ENCODE measurements at places on chromosomes 2 and 18. TPM values are rescaled to one million over a fixed set of nuclear protein-coding genes. Genes with fewer than 3 reads are reported as not detected.

GRCh38 chr2:20018601-20019152 is 6.2 kb upstream of the MATN3 start:
- H3K4me3 ChIP-seq: no peak overlapping the region
- no peak overlapping the region for H3K27ac ChIP-seq
- no peak for DNase-seq

GRCh38 chr2:29074411-29074810 is at the start of gene PCARE:
PCARE (minus strand) TSS chr2:29074523; CDS start chr2:29074261, 262 bp downstream.
- DNase-seq: no peak
- H3K4me3 ChIP-seq: no peak within 1 kb of the TSS
- H3K27ac ChIP-seq: no peak within 1 kb of the TSS
- H3K36me3 ChIP-seq: no peaks in the 10 kb centered on the region

DNA sequence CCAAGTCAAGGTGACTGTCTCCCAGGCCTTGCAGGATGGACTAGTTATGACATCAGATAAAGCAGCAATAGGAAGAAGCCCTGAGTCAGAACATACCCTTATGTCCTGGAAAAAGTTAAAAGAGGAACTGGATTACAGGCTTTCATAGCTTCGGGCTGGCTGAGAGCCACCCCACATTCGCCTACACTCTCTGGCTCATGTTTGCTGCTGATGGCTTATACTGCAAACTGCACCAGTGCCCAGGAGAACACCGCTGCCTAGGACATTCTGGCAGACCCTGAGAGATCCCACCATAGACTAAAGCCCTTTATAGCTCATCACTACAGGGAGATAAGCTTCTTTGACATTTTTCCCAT is 20.3 kb downstream of the SLC8A1 start:
- no peaks in the 10 kb centered on the region for H3K27me3 ChIP-seq
- H3K27ac ChIP-seq: no peak overlapping the region
- no peak for DNase-seq
- no peaks in the 10 kb centered on the region for H3K4me1 ChIP-seq
- no peak overlapping the region for H3K4me3 ChIP-seq
- H3K36me3 ChIP-seq: no peaks in the 10 kb centered on the region

GRCh38 chr2:146295080-146295670 is 1549.7 kb upstream of the ACVR2A start:
- no peak overlapping the region for H3K27ac ChIP-seq
- no peak for DNase-seq
- H3K4me3 ChIP-seq: no peak overlapping the region
- no peaks in the 10 kb centered on the region for H3K4me1 ChIP-seq
- H3K27me3 ChIP-seq: no peaks in the 10 kb centered on the region

- no peak overlapping the region for H3K4me3 ChIP-seq
- no peaks in the 10 kb centered on the region for H3K36me3 ChIP-seq
- no peaks in the 10 kb centered on the region for H3K27me3 ChIP-seq
- H3K27ac ChIP-seq: no peak overlapping the region
- no peaks in the 10 kb centered on the region for H3K4me1 ChIP-seq
- DNase-seq: no peak
Observed at GRCh38 chr2:18900691-18901141, 311.3 kb upstream of the NT5C1B start.

DNA sequence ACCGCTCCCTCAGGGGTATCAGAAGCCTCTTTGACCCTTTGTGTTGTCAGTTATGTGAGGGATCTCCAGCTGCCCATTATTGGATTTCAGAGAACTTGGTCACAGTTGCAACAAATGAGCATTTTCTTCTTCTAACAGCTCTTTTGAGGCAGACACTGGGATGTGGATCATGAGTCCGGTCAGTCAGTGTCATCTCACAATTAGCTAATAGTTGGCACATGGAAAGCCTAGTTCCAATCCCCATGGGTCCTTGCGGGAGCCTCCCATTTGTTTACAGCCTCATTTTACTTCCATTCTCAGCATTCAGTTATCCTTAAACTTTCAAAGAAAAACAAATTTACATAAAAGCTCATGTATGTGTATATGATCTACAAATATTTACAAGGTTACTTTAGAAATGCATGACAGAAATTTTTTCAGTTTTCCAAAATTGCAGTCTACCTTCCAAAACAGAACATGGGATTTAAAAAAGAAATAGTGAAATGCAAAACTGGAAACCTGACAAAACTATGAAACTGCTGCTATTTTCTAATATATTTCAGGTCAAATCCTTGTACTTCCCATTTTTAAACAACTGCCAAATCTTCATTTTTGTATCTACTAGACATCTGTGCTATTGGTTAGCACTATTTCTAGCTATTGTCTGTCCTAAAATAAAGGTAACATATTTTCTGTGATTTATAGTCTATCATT is 547.1 kb upstream of the ZEB2 start:
- H3K4me1 ChIP-seq: no peaks in the 10 kb centered on the region
- DNase-seq: no peak
- H3K27ac ChIP-seq: no peak overlapping the region
- H3K27me3 ChIP-seq: peaks cover 8% of the 10 kb centered on the region
- H3K4me3 ChIP-seq: no peak overlapping the region

- no peaks in the 10 kb centered on the region for H3K4me1 ChIP-seq
- no peaks in the 10 kb centered on the region for H3K36me3 ChIP-seq
- DNase-seq: peak; percentile 39
- no peak overlapping the region for H3K27ac ChIP-seq
Observed at GRCh38 chr2:71705171-71705960, 252.0 kb downstream of the DYSF start.

- H3K4me3 ChIP-seq: no peak overlapping the region
- no peaks in the 10 kb centered on the region for H3K4me1 ChIP-seq
Observed at GRCh38 chr18:66916834-66917233, 312.9 kb upstream of the CDH19 start.

- no peak overlapping the region for H3K27ac ChIP-seq
- H3K36me3 ChIP-seq: no peaks in the 10 kb centered on the region
- H3K27me3 ChIP-seq: no peaks in the 10 kb centered on the region
- H3K4me3 ChIP-seq: no peak overlapping the region
Observed at GRCh38 chr2:187939180-187939579, 352.5 kb upstream of the GULP1 start.

DNA sequence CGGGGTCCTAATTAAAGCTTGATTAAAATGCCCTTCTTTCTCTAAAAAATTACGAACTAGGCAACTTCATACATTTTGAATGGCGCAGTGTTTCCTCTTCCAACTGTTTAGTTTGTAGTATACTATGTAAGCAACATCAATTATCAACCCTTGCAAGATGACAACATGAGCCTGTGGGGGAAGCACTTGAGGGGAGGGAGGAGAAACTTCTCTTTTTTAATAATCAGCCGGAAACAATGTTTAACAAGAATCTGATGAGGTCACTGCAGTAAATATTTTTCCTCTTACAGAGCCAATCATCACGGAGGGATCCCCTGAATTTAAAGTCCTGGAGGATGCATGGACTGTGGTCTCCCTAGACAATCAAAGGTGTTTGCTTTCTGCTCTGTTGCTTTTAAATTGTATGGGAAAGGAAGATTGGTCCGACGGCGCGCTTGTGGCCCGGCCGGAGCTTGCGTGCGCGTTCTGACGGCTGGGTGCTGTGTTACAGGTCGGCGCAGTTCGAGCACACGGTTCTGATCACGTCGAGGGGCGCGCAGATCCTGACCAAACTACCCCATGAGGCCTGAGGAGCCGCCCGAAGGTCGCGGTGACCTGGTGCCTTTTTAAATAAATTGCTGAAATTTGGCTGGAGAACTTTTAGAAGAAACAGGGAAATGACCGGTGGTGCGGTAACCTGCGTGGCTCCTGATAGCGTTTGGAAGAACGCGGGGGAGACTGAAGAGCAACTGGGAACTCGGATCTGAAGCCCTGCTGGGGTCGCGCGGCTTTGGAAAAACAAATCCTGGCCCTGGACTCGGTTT is 5.3 kb upstream of the DLX1 start:
- no peak for DNase-seq
- H3K4me1 ChIP-seq: peaks cover 23% of the 10 kb centered on the region
- H3K27me3 ChIP-seq: peaks cover 76% of the 10 kb centered on the region
- H3K4me3 ChIP-seq: peak overlapping the region; percentile 34

GRCh38 chr2:128503399-128504245 is 185.0 kb upstream of the HS6ST1 start:
- H3K4me1 ChIP-seq: peaks cover 2% of the 10 kb centered on the region
- H3K27me3 ChIP-seq: peaks cover 6% of the 10 kb centered on the region
- H3K4me3 ChIP-seq: no peak overlapping the region
- H3K36me3 ChIP-seq: no peaks in the 10 kb centered on the region

- peak overlapping the region; percentile 11 for H3K27ac ChIP-seq
- peaks cover 4% of the 10 kb centered on the region for H3K4me1 ChIP-seq
- H3K4me3 ChIP-seq: no peak overlapping the region
- peaks cover 41% of the 10 kb centered on the region for H3K27me3 ChIP-seq
Observed at GRCh38 chr2:25174192-25174861, 5.9 kb upstream of the POMC start.

- no peaks in the 10 kb centered on the region for H3K27me3 ChIP-seq
- H3K4me1 ChIP-seq: peaks cover 32% of the 10 kb centered on the region
- H3K27ac ChIP-seq: peak overlapping the region; percentile 84
- DNase-seq: no peak
- H3K36me3 ChIP-seq: peaks cover 16% of the 10 kb centered on the region
Observed at GRCh38 chr2:218658671-218659257, 659 bp downstream of the ZNF142 start.

- no peak for DNase-seq
- no peaks in the 10 kb centered on the region for H3K36me3 ChIP-seq
- no peaks in the 10 kb centered on the region for H3K4me1 ChIP-seq
- H3K27me3 ChIP-seq: no peaks in the 10 kb centered on the region
- no peak overlapping the region for H3K4me3 ChIP-seq
Observed at GRCh38 chr18:43893001-43893637, 615.8 kb upstream of the SYT4 start.

GRCh38 chr18:33161131-33161530 is 279.4 kb downstream of the CCDC178 start:
- H3K4me1 ChIP-seq: no peaks in the 10 kb centered on the region
- no peak for DNase-seq
- H3K4me3 ChIP-seq: no peak overlapping the region
- H3K27ac ChIP-seq: no peak overlapping the region
- H3K36me3 ChIP-seq: no peaks in the 10 kb centered on the region
- no peaks in the 10 kb centered on the region for H3K27me3 ChIP-seq

GRCh38 chr2:237348281-237348865 is 65.6 kb downstream of the COL6A3 start:
- H3K27me3 ChIP-seq: peaks cover 24% of the 10 kb centered on the region
- H3K4me1 ChIP-seq: no peaks in the 10 kb centered on the region
- no peak overlapping the region for H3K27ac ChIP-seq

DNA sequence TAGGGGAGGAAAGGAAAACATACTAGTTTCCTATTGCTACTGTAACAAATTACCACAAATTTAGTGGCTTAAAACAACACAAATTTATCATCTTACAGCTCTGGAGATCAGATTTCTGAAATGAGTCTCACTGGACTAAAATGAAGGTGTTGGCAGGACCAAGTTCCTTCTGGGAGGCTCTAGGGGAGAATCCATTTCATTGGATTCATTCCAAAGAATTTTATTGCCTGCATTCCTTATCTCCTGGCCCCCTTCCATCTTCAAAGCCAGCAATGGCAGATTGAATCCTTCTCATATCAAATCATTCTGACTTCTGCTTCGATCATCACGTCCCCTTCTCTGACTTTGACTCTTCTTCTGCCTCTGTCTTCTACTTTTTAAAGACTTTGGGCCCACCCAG is 250.9 kb downstream of the IRS1 start:
- H3K27me3 ChIP-seq: no peaks in the 10 kb centered on the region
- no peaks in the 10 kb centered on the region for H3K36me3 ChIP-seq
- H3K4me1 ChIP-seq: no peaks in the 10 kb centered on the region

DNA sequence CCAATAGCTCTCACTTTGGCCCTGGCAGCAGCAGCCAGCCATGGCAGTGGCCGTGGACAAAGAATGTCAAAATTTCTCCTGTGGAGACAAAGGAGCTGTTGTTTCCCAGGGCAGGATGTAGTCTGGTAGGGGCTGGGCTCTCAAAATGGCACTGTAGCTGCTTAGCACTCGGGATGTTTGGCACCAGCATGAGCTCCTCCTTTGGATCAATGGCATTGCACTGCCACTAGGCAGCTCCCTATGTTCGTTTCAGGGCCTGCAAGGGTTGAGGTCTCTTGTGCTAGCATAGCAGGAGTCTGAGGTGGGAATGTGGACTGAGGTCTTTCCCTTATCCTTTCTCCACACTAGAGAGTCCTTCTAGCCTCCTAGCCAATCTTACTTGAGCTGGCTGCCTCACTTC is 948.8 kb upstream of the FAM98A start:
- peaks cover 7% of the 10 kb centered on the region for H3K36me3 ChIP-seq
- H3K4me3 ChIP-seq: no peak overlapping the region
- H3K4me1 ChIP-seq: no peaks in the 10 kb centered on the region
- H3K27me3 ChIP-seq: no peaks in the 10 kb centered on the region

DNA sequence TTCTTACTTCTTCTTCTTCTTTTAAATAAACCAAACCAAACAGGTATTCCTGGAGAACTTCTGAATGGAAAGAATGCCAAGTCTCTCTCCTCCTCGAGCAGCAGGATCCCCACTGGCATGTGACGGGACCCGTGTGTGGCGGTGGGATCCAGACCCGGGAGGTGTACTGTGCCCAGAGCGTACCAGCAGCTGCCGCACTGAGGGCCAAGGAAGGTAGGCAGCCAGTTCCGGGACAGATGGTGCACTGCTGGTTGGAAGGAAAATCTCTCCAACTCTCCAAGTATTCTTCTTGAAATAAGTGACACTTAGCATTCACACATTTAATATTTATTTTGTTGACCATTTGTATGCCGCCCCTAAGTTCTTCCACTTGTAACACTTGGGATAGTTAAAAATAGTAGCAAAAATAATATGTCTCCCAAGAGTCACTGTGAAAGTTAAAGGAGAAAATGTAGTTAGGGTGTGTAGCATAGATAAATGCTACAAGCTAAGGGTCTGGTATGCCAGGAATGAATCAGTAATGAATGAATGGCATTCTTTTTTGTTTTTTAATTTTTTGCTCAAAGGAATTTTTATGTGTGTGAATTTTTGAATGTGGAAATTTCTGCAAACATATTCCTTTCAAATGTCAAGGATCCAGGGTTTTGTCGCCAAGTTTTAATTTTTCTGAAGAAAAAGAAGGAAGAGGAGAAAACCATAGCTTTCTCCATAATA is 349.9 kb downstream of the THSD7B start:
- H3K4me1 ChIP-seq: no peaks in the 10 kb centered on the region
- H3K27ac ChIP-seq: no peak overlapping the region
- no peaks in the 10 kb centered on the region for H3K36me3 ChIP-seq

DNA sequence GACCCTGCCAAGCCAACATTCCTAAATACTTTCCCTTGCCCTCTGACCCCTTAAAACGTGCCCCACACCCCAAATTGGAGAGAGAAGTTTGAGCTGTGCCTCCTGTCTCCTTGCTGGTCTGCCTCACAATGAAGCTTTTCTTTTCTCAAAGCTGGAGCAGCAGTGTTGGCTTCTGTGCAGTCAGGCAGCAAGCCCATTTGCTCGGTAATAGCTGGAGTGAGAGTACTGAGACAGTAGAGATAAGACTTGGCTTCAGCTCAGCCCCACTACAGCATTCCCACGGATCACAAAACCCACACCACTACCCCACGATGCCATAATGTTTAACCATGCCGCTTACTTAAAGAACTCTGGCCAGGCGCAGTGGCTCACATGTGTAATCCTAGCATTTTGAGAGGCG is 73.0 kb downstream of the NCAPH start:
- no peaks in the 10 kb centered on the region for H3K27me3 ChIP-seq
- H3K4me3 ChIP-seq: no peak overlapping the region
- peak overlapping the region; percentile 65 for H3K27ac ChIP-seq
- no peaks in the 10 kb centered on the region for H3K36me3 ChIP-seq

EPB41L3 gene
- total RNA-seq: 0.57 TPM

KCNG3 gene
- total RNA-seq: not detected

FAM161A gene
- 2.2 TPM for total RNA-seq

SP110 gene
- total RNA-seq: 85.8 TPM

ADRA2B gene
- not detected for total RNA-seq

PROC gene
- total RNA-seq: not detected

ACTG2 gene
- total RNA-seq: not detected

ZRANB3 gene
- 7.0 TPM for total RNA-seq

PROKR1 gene
- not detected for total RNA-seq

ARL4C gene
- total RNA-seq: 99.5 TPM

SF3B1 gene
- total RNA-seq: 287 TPM

PTGR3 gene
- 23.0 TPM for total RNA-seq

HOXD11 gene
- total RNA-seq: not detected

SERPINB2 gene
- not detected for total RNA-seq

MOGAT1 gene
- not detected for total RNA-seq
